ENCODE measurements at places on chromosomes 13 and 19. TPM values are rescaled to one million over a fixed set of nuclear protein-coding genes. Genes with fewer than 3 reads are reported as not detected.

DNA sequence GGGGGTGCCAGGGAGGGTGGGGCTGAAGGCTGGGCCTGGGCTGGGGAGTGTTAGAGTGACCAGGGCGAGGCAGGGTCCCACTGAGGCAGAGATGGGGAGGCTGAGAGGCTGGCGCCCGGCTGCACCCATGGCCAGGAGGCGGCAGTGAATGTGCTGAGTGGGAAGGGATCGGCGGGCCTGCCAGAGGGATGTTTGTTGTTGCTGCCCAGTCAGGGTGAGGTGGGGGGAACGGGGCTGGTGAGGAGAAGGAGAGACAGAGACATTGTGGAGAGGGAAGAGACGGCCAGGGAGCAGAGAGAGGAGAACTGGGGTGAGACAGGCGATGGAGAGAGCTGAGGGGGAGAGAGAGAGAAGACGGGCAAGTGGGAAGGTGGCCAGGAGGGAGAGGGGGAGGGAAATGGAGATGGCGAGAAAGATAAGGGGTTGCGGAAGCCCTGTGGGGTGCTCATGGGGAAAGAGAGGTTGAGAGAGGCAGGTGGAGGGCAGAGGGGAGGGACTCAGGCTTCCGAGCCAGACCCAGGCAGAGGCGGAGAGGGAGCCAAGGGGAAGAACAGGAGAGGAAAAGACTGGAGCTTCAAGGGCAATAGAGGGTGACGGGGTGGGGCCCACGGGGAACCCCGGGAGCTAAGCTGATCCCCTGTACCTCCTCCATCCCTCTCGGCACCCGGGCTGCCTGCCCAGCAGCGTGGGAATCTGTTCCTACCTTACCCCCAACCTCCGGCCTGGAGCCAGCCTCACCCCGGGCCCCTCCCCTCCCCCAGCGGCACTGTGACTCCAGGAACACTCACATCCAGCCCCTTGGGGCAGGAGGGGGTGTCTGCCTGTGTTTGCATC lies 690 bp upstream of the B3GNT8 start:
- DNase-seq: no peak

CBY2 gene
- not detected for total RNA-seq

DNA sequence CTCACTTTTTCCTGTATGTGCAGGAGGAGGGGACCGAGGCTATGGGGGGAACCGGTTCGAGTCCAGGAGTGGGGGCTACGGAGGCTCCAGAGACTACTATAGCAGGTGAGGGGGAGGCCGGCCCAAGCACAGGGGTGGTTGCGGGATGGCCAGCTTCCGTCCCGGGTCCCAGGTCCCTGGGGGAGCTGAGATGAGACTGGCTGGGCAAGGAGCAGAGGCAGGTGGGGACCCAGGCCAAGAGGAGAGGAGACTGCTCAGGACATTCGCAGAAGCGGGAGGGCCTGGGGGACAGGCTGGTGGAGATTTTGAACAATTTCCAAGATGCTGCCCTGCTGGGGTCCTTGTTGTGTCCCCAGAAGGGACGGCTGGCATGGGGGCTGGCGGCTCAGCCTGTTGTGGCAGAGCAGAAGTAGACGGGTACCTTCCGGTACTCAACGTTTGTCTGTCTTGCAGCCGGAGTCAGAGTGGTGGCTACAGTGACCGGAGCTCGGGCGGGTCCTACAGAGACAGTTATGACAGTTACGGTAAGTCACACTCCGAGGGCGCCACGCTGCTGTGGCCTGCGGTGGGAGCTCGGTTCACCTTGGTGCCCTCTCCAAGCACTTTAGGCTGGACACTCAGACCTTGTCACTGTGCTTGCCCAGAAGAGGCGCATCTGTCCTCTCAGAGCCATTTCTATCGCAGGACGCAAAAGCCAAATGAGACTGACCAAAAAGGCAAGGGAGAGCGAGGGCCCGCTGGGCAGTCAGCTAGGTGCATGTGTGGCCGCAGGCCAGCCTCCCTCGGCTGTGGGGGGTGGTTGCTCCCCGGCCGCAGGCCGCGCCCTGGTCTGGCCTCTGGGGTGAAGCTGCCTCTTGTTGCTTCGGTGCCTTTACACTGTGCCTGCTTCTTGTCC lies 2.6 kb downstream of the CIRBP start:
- no peak for DNase-seq

ZIC2 gene
- not detected for total RNA-seq

- DNase-seq: no peak
Measured at GRCh38 chr19:16025108-16026101, 50.9 kb upstream of the TPM4 start.

- DNase-seq: no peak
Measured at GRCh38 chr13:44930280-44930679, 59.0 kb downstream of the NUFIP1 start.

DNA sequence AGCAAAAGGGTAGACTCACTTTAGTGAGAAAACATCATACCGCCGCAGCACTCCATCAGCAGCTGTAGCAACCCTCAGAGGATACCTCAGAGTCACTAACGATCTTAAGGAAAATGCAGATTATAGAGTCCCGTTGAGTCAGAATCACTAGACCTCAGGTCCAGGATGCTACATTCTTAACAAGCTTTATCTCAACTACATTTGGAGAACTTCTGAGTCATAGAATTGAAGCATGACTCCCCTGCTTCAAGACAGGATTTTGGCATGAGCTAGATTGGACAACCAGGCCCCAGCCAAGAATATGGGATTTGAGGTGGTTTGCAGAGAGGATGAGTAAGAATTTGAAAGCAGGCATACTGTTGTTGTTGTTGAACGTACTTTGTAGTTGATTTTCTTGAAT lies 118.9 kb upstream of the UBL3 start:
- no peak for DNase-seq

- no peak for DNase-seq
Measured at GRCh38 chr19:27844261-27844660, 1368.7 kb downstream of the UQCRFS1 start.

- DNase-seq: no peak
Measured at GRCh38 chr13:91298060-91298459, 49.4 kb upstream of the MIR17HG start.

DNA sequence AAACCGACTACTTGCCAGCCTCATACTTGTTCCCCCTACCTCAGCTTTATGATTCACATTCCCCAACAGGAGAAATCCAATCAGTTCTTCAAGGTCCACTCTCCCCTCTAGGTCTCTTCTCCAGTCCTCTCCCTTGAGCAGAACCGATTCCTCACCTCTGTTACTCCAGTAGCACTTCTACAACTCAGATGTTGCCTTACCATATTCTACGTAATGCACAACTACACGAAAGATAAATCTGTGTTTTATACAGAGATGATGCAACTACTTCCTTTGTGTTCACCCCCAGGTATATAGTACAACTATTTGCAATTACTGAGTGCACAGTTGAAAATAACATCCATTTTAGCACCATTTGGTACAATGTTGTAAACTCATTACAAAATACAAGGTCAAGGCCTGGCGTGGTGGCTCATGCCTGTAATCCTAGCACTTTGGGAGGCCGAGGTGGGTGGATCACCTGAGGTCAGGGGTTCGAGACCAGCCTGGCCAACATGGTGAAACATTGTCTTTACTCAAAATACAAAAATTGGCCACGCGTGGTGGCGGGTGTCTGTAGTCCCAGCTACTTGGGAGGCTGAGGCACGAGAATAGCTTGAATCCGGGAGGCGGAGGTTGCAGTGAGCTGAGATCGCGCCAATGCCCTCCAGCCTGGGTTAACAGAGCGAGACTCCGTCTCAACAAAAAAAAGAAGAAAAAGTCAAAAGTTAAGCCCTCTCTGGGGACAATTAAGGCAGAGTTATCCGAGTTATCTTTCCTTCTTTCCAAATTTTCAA lies 2.8 kb upstream of the WBP4 start:
- DNase-seq: no peak

DNA sequence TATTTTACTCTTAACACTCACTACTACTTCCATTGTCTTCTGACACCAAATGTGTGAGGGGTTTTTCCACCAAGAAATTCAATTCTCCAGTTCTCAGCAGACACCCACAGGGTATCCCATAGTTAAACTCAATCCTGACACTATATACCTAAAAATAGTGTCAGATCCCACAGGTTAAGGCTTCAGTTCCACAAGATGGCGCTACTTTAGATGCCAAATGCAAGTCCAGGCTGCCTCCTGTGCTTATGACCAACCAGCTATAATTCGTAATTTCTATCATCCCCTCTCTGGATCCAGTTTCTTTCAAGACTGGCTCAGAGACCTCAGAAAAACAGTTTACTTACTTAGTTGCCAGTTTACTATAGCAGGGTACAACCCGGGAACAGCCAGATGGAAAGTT lies 1146.2 kb upstream of the SPRY2 start:
- no peak for DNase-seq

BEST2 gene
- total RNA-seq: not detected

DNA sequence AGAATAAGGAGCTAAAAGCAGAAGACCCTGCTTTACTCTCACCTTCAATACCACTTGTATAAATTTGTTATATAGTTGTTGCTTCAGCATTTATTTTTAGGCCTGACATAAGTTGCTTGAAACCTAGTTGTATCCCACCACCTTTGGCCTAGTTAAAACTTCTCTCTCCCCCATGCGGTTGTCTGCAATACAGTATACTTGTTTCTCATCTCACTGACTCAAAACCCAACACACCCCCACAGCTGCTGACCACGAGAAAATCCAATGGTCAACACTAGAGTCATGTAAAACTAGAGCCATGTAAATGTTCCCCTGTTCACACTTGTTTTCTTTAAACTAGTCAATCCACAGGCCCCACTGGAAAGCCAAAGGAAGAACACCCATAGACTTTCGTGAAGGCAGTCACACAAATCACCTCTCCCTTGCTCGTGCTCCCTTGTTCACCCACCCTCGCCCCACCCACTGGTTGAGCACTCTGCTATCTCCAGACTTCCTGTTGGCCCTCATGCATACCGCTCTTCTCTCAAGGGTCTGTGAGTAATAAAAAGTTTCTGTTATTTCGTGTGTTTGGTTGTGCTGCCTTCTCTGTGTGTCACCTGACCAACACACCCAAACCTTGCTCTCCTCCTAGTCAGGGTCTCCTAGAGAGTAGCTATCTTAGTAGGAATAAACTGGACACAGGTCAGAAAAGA lies 12.9 kb upstream of the CCDC169 start:
- no peak for DNase-seq

CYP2A7 gene
- total RNA-seq: not detected

CGB3 gene
- not detected for total RNA-seq

- DNase-seq: no peak
Measured at GRCh38 chr13:79585033-79585432, 104.1 kb downstream of the NDFIP2 start.

- no peak for DNase-seq
Measured at GRCh38 chr19:11659612-11660011, 62.3 kb downstream of the ZNF627 start.

PNMA8B gene
- total RNA-seq: 0.92 TPM

GRIK5 gene
- 2.5 TPM for total RNA-seq

LIM2 gene
- total RNA-seq: not detected

- DNase-seq: no peak
Measured at GRCh38 chr13:50991579-50992521, 82.3 kb downstream of the RNASEH2B start.

POSTN gene
- total RNA-seq: 0.52 TPM

WTIP gene
- total RNA-seq: 27.9 TPM

GRCh38 chr19:42283188-42284065 lies 14.4 kb downstream of the CIC start:
- DNase-seq: no peak

PABPC3 gene
- 0.23 TPM for total RNA-seq

DNA sequence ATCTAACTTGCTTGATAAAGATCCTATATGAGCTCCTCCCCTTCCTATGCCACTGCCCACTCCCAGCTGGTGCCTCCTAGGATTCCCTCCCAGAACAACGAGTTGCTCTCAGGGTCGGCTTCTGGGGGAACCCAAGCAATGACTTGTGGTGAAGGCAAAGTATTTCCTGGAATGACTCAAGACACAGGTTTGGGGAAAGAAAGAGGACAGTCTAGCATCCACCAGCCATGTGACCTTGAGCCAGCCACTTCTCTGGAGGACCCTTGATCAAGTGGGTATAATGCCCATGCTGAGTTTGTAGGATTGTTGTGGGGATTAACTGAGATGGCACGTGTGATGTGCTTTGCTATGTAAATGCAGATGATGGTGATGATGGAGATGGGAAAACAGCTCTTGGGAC lies 33.0 kb downstream of the MBD3L2B start:
- DNase-seq: no peak

DNA sequence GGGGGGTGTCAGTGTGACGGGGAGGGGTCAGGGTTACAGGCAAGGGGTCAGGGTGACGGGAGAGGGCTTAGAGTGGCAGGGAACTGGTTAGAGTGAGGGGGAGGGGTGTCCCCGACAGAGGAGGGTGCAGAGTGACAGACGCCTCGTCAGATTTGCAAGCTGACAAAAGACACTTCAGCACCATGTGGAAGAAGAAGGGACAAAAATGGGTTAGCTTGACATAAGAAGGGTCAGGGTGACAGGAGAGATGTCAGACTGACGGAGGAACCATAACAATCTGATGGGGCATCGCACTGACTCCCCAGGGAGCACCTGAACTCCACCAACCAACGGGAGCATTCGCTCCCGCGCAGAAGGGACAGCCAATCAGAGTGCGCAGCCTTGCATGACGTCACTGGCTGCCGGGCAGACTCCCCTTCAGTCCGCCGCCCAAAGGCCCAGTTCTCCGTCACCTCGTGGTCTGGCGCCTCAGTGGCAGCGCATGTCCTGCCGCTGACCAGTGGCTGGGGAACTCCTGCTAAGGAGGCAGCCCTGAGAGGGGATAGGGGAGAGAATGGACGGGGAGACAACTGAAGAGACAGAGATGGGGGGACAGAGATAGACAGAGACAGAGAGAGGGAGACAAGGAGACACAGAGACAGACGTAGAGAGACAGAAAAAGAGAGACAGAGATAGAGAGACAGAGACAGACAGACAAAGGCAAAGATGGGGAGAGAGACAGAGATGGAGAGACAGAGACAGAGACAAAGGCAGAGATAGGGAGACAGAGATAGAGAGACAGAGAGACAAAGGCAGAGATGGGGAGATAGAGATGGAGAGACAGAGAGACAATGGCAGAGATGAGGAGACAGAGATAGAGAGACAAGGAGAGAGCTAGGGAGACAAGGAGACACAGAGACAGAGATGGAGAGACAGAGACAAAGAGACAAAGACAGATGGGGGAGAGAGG lies 30.2 kb downstream of the C19orf81 start:
- DNase-seq: no peak

- DNase-seq: no peak
Measured at GRCh38 chr19:55467236-55468053, 2.9 kb upstream of the C19orf85 start.

CD37 gene
- not detected for total RNA-seq

PDS5B gene
- 13.9 TPM for total RNA-seq

- DNase-seq: no peak
Measured at GRCh38 chr13:80571346-80572307, 230.7 kb upstream of the SPRY2 start.

KL gene
- total RNA-seq: 1.4 TPM

ZNF723 gene
- total RNA-seq: not detected

KIR3DL2 gene
- total RNA-seq: not detected
